ENCODE measurements at places on chromosomes 4 and X.

DNA sequence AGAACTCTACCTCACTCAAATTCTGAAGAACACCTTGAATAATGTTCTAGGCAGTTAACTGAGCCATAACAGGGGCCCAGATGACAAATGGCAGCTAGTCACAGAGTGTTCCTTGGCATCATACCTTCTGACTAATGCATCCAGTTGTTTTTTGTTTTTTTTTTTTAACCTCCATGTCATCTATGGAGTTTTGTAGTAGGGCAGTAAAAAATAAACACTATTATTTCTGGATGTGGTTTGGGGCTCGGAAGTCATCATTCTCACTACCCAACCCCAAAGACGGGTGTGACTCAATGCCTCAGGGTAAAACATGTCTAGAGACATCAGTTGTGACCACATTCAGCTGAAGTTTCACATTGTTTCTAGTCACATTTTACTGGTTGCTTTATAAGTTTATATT is 31.2 kb upstream of the MCF2 start:
- no peak for DNase-seq

DNA sequence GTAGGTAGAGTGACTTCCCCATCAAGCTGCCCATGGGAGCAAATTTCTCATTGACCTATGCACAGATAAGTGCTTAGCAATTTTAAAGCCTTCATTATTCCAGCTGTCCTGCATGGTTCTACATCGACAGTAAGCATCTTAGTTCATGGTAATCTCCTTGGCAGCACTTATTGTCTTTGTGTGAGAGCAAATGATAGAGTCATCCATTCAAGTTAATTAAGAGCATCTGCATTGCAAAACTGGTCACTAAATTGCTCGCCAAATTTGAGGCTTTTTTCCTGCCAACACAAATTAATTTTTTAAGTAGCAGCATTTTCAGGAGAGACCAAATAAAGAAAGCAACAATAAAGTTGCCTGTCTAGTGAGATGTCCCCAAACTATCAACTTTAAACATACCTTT is 76.7 kb downstream of the SH3BGRL start:
- no peak for DNase-seq

DNA sequence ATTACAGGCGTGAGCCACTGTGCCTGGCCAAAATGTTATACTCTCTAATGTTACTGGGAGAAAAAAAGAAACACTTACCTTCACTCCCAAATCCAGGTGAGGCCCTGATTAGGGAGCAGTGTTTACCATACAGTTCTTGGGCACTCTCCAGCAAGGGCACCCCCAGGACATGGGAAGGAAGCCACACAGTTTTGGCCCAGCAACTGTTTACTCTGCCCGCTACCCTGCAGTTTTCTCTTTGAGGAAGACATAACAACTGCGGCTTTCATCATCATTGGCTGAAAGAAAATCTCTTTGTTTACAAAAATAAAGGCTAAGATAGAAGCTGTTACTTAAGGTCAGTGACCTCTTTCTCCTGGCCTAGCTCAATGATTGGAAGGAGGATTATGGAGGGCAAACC is 145.5 kb upstream of the DUSP21 start:
- no peak for DNase-seq

DNA sequence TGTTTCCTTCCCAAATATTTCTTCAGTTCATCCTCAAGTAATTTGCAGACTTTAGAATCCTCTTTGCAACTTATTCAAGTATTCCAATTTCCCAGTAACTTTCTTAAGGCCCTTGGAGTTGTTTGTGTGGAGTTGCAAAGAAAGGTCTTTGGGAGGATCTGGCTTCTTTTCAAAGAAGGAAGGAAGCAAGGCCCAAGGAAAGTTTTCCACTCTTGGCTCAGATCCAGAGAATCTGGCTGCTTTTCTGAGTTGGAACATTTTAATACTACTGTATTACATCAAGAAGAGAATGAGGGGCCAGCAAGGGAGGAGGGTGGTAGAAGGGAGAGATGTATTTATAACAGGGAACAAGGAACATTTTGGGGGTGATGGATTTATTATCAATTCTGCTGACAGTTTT is 10.5 kb downstream of the CDX4 start:
- DNase-seq = no peak

GRCh38 chr4:154490583-154491340 is 837 bp downstream of the DCHS2 start:
- no peak for DNase-seq

- no peak for DNase-seq
Measured at GRCh38 chr4:156762851-156763250, 208.7 kb downstream of the PDGFC start.

GRCh38 chr4:76293772-76294171 is 12.8 kb upstream of the STBD1 start:
- DNase-seq = no peak

- DNase-seq = no peak
Measured at GRCh38 chr4:152525878-152526277, 10.0 kb downstream of the FBXW7 start.

DNA sequence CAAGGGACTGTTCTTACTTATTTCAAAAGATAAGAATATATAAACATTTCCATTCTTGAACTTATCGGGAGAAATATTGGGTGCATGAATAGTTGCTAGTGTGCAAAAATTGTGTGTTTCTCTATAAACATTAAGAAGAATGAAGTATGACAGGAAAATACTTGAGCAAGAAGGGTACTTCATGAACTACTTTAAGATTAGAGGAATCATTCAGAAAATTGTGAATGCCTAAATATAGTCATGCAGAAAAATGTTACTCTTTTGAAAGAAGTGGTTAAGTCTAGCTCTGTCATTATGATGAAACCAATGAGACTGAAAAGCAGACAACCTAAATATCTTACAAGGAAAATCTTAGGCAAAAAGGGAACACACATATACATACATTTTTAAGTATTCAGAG is 207.8 kb upstream of the PCDH18 start:
- DNase-seq = no peak

GRCh38 chrX:154495472-154495922 is 5.1 kb upstream of the SLC10A3 start:
- DNase-seq = no peak

DNA sequence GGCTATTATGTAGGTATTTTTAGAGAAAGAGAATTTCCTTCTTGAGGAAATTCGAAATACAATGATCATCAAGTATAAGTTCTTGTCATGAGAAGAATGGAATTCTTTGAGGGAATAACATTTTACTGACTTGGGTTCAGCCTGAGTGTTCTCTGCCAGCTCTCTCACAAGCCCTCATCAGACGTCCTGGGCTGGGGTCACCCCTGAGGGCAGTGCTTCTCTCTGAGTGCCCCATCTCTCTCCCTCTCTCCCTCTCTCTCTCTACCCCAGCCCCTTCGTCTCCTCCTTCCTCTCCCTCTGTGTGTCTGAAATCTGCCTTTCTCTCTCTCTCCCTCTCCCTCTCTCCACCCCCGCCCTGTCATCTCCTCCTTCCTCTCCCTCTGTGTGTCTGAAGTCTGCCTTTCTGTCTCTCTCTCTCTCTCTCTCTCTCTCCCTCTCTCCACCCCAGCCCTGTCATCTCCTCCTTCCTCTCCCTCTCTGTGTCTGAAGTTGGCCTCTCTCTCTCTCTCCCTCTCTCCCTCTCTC is 241.7 kb upstream of the PSAPL1 start:
- DNase-seq = no peak

DNA sequence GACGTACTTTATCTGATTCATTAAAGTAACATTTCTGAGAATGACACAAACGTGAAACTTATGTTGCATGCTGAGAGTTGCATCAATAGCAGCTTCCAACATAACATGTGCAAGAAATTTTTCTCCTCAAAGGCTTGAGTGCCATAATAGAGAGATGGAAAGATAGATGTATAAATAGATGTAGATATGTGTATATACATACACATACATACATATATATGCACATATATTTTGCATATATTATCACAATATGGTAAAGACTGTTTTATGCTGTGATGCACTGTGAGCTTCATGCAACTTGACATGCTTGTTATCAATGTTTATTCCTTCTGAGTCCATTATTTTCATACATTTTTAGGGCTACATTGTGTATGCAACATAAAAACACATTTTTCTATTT is 270.6 kb upstream of the GALNTL6 start:
- DNase-seq = no peak

DNA sequence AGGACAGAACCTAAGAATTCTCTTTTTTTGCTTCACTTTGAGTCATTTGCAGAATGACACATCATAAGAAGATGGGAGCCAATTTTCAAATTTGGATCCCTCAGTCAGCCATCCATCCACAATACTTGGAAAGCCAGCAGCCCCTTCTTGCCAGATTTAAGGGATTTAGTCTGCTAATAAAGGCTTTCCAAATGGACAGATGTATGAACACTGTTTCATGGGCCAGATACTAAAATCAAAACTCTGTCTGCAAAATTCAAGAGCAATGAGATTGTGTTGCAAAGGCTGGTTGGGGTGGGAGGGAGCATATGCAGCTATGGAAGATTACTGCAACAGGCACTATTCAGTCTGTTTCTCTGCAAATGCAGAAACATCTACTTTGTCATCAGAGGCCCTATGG is 37.7 kb upstream of the KCNIP4 start:
- no peak for DNase-seq

DNA sequence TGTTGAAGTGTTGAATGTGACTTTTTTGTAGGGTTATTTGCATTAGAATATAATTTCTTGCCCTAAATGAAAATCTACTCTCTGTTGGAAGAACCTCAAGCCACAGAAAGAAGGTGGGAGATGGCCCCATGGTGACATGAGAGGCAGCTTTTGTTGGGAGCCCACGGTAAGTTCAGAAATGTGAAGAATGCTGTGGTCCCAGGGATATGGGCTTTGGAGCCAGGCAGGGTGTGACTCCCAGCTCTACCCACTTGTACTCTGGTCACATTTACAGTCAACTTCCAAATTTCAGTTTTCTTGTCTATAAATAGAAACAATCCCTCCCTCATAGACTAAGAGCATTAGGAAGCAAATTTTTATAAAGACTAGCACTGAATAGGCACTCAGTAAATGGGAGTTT is 177.8 kb downstream of the RAB28 start:
- no peak for DNase-seq

DNA sequence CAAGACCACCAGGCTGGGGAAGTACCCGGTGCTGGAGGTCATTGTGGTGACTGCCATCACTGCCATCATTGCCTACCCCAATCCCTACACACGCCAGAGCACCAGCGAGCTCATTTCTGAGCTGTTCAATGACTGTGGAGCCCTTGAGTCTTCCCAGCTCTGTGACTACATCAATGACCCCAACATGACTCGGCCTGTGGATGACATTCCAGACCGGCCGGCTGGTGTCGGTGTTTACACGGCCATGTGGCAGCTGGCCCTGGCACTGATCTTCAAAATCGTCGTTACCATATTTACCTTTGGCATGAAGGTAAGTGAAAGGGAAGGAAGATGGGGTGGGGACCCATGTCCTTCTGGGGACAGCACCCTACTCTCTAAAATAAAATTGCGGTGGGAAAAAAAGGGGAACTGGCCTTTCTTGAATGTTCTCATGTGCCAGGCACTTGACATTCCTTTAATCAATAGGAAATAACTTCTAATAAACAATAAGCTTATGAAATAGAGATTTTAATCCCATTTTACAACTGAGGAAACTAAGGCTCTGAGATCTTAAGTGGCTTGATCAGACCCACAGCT is 51.6 kb downstream of the CLCN4 start:
- DNase-seq = no peak

DNA sequence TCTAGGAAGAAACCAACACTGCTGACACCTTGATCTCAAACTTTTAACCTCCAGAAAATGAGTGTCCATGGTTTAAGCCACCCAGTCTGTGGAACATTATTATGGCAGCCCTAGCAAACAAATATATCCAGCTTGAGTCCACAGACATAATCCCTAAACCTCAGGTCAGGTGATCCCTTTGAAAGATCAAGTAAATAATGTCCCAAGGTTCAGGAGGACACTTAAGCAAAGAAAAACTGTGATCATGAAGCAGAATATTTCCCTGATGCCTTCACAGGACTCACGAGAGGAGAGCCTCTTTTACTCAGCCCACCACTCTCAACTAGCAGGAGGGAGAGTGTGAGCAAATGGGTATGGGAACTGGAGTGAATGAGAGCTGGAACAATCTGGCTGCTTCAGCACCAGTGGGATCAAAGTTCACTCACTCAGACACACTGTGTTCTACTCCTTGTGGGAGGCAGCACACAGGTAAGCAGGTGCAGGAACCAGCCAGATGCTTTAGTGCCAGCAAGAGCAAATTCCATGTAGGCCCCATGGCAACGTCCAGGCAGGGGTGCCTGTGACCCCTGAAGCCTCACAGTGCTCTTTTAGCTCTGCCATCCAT is 608.4 kb downstream of the RAB28 start:
- DNase-seq = no peak

DNA sequence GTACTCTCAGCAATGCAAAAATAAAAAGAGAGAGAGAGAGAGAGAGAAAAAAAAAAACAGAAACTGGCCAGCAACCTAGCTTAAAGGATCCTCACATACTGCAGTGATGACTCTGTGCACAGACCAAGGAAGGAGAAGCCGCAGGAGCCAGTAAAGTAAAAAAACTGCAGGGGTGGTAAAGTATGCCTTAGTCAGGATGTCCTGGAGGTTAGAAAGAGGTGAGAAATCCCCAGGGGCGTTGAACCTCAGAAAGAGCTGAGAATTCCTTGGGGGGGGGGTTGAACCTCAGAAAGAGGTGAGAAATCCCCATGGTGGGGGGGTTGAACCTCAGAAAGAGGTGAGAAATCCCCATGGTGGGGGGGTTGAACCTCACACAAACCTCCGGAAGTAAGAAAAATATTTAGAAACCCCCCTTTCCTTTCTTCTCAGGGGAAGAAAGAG is 48.0 kb downstream of the MAGEA9 start:
- peak; percentile 35 for DNase-seq

GRCh38 chrX:155330992-155331391 is 3.4 kb downstream of the CLIC2 start:
- DNase-seq = no peak

GRCh38 chr4:29770627-29771026 is 949.5 kb upstream of the PCDH7 start:
- DNase-seq = no peak

- DNase-seq = no peak
Measured at GRCh38 chrX:300334-300733, 18.3 kb downstream of the GTPBP6 start.

DNA sequence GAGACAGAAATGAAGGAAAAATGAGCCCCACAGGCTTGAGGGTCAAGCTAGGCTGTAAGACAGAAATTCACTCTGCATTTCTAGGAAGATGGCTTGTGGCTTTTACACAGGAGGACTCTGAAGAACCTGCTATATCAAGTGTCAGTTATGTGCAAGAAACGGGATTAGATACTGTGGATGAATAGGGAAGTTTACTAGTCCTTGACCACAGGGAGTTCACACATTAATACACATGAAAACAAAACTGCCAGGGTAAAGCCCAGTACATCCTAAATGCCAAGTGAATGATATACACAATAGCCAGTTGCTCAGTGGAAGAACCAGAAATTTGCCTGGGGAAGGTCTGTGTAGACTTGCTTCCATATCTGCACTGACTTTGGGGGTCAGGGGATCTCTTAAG is 53.5 kb downstream of the TMEM131L start:
- no peak for DNase-seq

DNA sequence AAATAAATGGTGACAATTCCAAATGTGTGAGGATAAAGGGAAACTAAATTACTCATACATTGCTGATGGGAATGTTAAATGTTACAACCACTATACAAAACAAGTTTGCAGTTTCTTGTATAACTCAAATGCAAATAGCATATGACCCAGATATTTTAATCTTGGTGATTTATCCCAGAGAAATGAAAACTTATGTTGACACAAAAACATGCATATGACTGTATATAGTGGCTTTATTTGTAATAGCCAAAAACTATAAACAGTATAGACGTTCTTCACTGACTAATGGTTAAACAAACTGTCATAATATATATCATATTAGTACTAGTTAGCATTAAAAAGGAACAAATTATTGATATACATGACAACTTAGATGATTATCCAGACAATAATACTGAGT is 619.2 kb downstream of the PDHA2 start:
- DNase-seq = no peak

Data from CD4-positive, alpha-beta T cell treated with Interleukin-6 at 100 ng/mL for 8 hours (primary cell).